ENCODE measurements at places on chromosomes 12 and 14. TPM values are rescaled to one million over a fixed set of nuclear protein-coding genes. Genes with fewer than 3 reads are reported as not detected.

KRT73 gene
- total RNA-seq, result not detected

ZFYVE21 gene
- 83.9 TPM for total RNA-seq

CHURC1 gene
- total RNA-seq, result 56.6 TPM

GLIPR1L2 gene
- total RNA-seq, result 0.23 TPM

SERPINA12 gene
- not detected for total RNA-seq

GLIPR1L1 gene
- not detected for total RNA-seq

EFCAB11 gene
- total RNA-seq, result 5.9 TPM

MAP1LC3B2 gene
- total RNA-seq, result 1.8 TPM

DTX1 gene
- 0.09 TPM for total RNA-seq

KERA gene
- total RNA-seq, result not detected

TRHDE gene
- 1.4 TPM for total RNA-seq

RASAL1 gene
- total RNA-seq, result not detected

EXOC3L4 gene
- total RNA-seq, result 0.23 TPM
